ENCODE measurements at places on chromosomes 4 and X. TPM values are rescaled to one million over a fixed set of nuclear protein-coding genes. Genes with fewer than 3 reads are reported as not detected.

PRKX gene
- polyA plus RNA-seq, result 3.0 TPM

PABPC4L gene
- 0.35 TPM for polyA plus RNA-seq

TMPRSS11B gene
- not detected for polyA plus RNA-seq

MAGEC2 gene
- not detected for polyA plus RNA-seq

SSX4B gene
- polyA plus RNA-seq, result not detected

SNX25 gene
- polyA plus RNA-seq, result 4.7 TPM

DCK gene
- polyA plus RNA-seq, result 13.7 TPM

CSN2 gene
- not detected for polyA plus RNA-seq

ZXDA gene
- 0.55 TPM for polyA plus RNA-seq

ACOX3 gene
- 13.5 TPM for polyA plus RNA-seq

LAMTOR3 gene
- 60.8 TPM for polyA plus RNA-seq

SLITRK4 gene
- 0.06 TPM for polyA plus RNA-seq

CFAP47 gene
- not detected for polyA plus RNA-seq

PHKA1 gene
- 3.8 TPM for polyA plus RNA-seq

NRK gene
- 0.06 TPM for polyA plus RNA-seq

TLR2 gene
- 3.3 TPM for polyA plus RNA-seq

NMU gene
- polyA plus RNA-seq, result 1.2 TPM

AFP gene
- not detected for polyA plus RNA-seq

RAB9B gene
- 1.4 TPM for polyA plus RNA-seq

CORIN gene
- 0.31 TPM for polyA plus RNA-seq

CPZ gene
- polyA plus RNA-seq, result 0.92 TPM

FDCSP gene
- polyA plus RNA-seq, result not detected

KLF3 gene
- polyA plus RNA-seq, result 13.0 TPM

ERAS gene
- polyA plus RNA-seq, result not detected

SPIN2A gene
- polyA plus RNA-seq, result not detected

TTC29 gene
- polyA plus RNA-seq, result not detected

MFAP3L gene
- polyA plus RNA-seq, result 1.4 TPM

TRAM1L1 gene
- 0.68 TPM for polyA plus RNA-seq

PABPC1L2B gene
- not detected for polyA plus RNA-seq

DIPK2B gene
- polyA plus RNA-seq, result 1.1 TPM

SSR4 gene
- polyA plus RNA-seq, result 554 TPM

TMPRSS11F gene
- not detected for polyA plus RNA-seq

KIT gene
- polyA plus RNA-seq, result 4.0 TPM

AMTN gene
- not detected for polyA plus RNA-seq

IQSEC2 gene
- 16.5 TPM for polyA plus RNA-seq

CCDC160 gene
- polyA plus RNA-seq, result 0.61 TPM

IBSP gene
- polyA plus RNA-seq, result not detected

ITGB1BP2 gene
- polyA plus RNA-seq, result 3.7 TPM

HSPA4L gene
- 2.8 TPM for polyA plus RNA-seq

RBMXL3 gene
- polyA plus RNA-seq, result not detected

HMX1 gene
- polyA plus RNA-seq, result not detected

ETDA gene
- polyA plus RNA-seq, result not detected

CSAG1 gene
- polyA plus RNA-seq, result not detected

GRID2 gene
- not detected for polyA plus RNA-seq

PNMA6A gene
- 0.58 TPM for polyA plus RNA-seq

GPM6B gene
- 5.8 TPM for polyA plus RNA-seq

MAGEA2 gene
- polyA plus RNA-seq, result not detected

GNRHR gene
- not detected for polyA plus RNA-seq

GCNA gene
- polyA plus RNA-seq, result 0.50 TPM

ZNF157 gene
- not detected for polyA plus RNA-seq

SGCB gene
- polyA plus RNA-seq, result 9.2 TPM

BANK1 gene
- 0.44 TPM for polyA plus RNA-seq

KDM5C gene
- 11.8 TPM for polyA plus RNA-seq

HSFX1 gene
- polyA plus RNA-seq, result not detected

IRS4 gene
- polyA plus RNA-seq, result not detected

PPBP gene
- polyA plus RNA-seq, result not detected
